Omental fat pad (tissue), 4 donors: ENCODE measurements at places on chromosomes 6 and 20.

- no peak for DNase-seq
Observed at GRCh38 chr6:149864578-149865535, 698 bp upstream of the LRP11 start.

- DNase-seq = peak; percentile 65
Observed at GRCh38 chr6:151325075-151326050, 66.0 kb downstream of the ZBTB2 start.

DNA sequence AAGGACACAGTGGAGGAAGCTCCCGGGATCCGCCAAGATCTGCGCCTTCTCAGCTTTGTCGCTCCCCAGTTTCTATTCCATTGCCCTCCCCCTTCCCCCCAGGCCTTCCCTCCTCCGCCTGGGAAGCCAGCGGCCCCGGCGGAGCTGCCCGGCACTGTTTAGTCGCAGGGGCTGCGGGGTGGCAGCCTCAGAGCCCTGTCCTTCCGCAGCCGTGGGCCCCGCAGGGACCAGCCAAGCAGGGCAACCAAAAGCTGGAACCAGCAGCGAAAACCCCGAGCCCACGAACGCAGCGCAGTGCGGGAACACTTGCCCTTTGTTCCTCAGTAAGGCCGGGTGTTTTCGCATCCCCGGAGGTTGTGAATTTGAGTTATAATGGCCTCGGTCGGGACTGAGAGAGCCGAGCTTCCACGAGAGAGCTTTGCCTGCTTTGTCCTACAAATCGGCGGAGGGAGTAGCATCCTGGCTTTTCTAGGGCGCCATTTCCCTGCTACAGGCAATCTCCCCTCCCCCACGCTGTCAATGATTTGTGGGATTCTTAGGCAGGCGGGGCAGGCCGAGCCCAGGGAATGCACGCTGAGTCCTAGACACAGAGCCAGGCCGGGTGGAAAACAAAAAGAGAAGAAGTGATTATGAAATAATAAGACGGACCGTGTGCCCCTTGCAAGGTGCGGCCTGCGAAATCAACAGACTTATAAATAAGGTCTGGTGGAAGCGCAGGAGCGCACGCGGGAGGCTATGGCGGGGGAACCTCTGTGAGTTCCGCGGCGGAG, 4.0 kb upstream of the TUBB2B start:
- peak; percentile 71 for DNase-seq

- DNase-seq = no peak
Observed at GRCh38 chr20:51064137-51064536, 41.2 kb upstream of the KCNG1 start.

DNA sequence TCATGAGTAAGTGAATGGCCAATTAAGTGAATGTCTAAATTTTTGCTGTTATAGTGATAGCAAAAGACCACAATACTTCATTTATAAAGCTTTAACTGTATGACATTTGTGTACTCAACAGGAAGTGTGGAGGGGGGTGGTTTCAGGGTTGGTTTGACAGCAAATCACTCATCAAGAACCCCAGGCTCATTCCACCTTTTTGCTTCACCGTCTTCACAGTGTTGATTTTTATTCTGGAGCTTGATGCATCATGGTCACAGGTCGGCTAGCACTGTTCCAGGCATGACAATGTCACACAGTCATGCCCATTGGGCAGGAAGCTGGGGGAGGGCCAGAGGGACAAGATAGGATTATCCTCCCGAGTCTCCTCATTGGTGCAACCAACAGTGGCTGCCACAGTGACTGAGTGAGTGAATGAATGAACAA, 75.0 kb downstream of the MDGA1 start:
- DNase-seq = no peak

DNA sequence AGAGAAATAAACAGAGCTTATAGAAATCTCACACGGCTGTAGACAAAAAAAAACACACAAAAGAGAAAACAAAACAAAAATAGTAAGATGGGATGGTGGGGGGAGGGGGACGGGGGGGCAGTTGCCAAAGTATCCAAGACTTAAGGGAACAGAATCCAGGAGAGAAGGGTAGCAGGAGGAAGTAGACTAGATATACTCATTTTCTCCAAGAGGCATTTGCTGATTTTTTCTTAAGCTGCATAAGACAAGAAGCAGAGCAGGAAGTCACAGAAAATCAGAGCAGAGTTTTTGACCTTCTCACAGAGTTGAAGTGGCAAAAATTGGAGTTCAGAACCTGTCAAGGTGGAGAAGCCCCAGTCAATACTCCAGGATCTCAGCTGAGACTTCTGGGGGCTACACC, 237.7 kb downstream of the HIVEP2 start:
- no peak for DNase-seq

DNA sequence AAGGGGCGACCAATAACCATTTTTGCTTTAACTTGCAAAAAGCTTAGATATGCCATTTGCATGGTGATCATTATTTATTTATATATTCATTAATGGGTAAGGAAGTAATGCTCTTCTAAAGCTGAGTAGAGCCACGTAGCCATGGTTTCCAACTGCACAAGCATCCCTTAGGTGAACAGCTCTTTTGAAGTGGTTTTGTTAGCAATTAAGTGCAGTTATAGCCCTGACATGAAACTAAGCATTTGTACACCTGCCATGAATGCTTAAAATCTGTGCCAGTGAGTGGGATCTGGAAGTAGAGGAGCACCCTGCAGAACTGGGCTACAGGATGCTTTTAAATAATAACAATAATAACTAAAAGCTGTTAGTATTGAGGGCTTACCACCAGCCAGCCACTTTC, 19.1 kb downstream of the TRAF3IP2 start:
- no peak for DNase-seq

GRCh38 chr6:5636210-5637030, 370.3 kb downstream of the NRN1 start:
- no peak for DNase-seq

DNA sequence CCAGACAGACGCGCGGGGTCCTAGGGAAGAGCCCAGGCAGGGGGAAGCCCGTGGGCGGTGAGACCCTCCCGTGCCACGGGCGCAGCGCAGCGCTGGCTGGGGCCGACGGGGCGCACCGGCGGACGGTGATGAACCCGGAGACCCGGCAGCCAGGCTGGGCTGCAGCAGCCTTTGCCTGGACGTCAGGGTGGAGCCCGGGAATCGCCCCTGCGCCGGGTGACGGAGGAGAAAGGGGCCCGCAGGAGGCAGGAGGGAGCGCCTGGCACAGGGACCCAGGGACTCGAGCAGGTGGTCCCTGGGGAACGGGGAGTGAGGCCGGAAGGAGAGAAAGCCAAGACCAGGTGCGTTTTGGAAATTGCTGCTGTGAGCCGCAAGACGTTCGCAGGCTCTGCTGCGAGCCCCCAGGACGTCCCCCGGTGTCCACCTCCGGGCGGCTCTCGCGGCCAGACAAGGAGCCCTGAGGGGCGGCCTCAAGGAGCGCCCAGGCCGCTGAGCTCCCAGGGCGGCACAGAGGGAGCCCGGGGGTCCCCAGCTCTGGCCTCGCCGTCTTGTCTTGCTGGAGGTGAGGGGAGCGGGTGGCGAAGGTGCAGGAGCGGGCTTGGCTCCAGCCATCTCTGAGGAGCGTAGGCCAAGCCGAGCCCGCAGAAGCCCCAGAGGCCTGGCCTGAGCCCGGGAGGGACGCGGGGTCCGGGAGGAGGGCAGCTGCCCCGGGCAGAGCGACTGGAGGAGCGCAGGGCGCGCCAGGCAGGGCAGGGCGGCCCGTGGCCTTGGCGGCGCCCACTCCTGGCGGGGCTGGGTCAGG, 191.2 kb upstream of the PDE10A start:
- DNase-seq = no peak

- no peak for DNase-seq
Observed at GRCh38 chr6:1383729-1384548, 5.4 kb upstream of the FOXF2 start.

DNA sequence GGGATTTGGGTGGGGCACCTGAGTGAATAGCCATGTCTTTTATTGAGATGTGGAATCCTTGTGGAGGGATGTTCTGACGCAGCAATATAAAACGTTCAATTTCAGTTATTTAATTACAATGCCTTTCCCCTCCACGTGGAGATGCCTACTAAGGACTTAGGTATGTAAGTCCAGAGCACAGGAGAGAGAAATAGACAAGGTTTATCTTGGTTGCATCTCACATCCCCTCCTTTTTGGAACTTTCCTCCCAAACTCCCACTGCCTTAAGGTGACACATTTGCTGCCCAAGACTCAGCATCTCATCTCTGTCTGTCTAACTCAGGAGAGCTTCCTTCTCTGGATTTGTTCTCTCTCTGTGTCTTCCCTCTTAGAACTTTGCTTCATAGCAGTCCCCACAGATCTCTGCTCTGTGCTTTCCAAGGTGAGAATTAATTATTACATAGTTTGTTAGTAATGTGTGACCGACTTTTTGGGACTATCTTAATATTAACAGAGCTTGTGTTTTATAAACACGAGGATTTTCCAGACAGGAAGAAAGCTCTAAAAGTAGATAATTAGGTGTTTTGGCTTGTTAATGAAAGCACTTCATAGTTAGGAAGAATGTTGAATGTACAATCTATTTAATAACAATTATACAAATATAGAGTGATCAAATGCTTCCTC, 52.6 kb downstream of the COL19A1 start:
- no peak for DNase-seq

DNA sequence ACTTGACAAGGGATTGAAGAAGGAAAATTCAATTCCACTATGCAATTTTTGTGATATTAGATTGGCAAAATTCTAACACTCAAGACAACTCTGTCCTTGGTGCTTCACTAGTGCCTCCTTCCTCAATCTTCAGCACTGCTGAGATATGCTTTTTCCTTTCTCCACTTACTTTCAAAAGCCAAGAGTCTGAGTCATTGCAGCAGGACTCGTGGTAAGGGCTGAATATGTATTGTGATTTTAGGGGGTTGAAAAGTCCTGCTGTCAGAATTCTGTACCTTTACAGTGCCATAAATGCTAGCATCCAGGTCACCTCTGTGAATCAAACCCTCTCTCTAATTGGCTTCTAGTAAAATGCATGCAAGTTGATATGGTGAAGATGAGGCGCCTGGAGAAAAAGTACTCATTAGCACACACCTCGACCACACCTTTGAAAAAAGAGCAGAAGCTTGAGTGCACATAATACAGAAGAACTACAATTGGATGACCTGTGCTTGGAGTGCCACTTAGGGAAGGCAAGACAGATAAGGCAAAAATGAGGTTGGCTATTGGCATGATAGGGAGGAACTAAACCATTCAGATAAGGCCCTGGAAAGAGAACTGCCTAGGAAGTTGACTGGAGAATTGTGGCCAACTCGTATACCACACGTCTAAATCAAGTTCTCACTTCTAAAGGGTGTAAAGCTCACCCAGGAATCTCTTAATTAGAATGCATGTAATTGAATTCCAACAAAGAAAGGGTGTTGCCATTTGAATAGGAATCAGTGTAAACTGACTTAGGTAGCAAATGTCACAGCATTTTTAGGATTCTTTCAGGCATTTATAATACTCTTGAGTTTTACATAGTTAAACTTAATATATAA, 43.6 kb upstream of the FAM83B start:
- DNase-seq = no peak

DNA sequence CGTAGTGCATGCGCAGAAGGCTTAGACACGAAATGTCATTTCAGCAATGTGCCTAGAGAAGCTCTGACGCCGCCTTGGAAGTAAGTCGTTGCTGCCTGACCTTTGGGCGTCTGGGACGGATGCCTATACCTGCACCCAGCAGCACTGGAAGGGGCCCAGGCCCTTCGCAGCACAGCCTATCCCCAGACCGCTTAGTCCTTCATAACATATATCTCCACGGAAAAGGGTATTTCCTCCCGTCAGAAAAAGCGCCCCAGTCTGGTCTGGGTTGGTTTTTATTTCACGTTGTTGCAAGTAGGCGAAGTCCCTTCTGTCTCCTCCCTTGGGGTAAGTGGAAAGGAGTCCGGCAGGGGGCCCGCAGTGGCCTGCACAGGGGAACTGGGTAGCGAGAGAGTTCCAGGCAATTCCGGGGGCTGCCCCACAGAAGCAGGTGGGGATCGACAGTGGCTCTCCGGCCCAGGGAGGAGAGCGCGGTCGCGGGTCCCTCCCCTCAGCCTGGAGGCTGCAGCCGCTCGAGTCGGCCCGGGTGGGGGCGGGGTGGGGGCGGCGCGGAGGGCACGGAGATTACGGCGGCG, 559 bp upstream of the EYA4 start:
- DNase-seq = no peak

DNA sequence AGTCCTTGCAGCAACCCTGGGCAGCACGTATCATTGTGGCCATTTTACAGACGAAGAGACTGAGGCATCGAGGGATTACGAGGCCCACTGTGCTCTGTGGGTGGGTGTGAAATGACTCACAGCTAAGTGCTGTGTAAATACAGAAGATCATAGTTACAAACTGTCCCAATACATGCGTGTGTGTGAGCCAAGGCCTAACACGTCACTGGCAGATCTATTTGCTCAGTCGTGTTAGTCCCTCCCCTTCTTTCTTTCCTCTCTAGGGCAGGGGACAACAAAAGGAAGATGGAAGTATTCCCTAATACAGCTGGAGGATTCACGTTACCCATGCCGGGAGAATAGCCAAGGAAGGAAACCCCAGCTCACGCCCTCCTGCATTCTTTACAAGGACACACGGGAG, 175.9 kb downstream of the CDC5L start:
- no peak for DNase-seq

GRCh38 chr20:20732641-20733040, 20.2 kb upstream of the RALGAPA2 start:
- no peak for DNase-seq

DNA sequence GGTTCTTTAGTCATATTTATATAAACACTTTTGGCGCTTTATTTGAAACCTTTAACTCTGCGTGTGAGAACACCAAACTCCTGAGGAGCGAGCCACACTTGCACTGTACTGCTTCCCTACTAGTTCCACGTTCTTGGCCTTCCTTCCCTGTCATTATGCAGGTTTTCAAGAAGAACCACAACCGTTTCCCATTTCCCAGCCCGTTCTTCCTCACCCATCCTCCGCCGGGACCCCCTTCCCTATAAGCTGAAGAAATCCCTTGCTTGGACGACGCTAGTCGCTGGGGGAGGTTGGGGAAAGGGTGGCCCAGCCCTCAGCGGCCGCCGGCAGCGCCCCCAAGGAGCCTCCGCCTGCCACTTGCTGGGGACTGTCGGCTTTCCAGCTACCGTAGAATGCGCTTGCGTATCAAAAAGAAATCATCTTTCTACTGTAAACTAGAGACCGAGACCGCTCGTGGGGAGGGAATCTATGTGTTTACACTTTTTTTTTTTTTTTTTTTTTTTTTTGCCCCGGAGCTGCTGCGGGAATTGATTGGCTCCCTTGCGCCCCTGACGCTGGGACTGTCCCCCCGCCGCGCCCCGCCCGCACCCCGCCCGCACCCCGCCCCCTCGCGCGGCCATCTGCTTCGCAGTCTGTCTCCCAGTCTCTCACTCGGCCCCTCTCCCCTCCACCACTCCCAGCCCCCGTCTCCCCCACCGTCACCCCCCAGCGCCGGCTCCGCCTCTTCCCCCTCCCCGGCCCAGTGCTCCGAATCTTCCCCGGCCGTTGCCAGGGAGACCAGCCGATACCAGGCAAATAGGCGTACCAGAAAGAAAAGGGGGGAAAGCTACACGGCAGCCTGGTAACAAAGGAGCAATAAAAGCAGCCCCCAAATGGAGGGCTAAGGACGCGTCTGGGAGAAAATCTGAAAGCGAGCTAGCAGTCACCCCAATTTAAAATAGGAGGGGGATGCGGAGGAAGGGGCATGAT, 2.3 kb upstream of the MARCKS start:
- DNase-seq = no peak

GRCh38 chr20:50467174-50467573, 43.0 kb upstream of the PTPN1 start:
- no peak for DNase-seq

GRCh38 chr6:30263734-30264133, 50.5 kb upstream of the TRIM26 start:
- no peak for DNase-seq

- DNase-seq = no peak
Observed at GRCh38 chr6:55972091-55972490, 96.7 kb upstream of the BMP5 start.
